Left lobe of liver (tissue), 2 donors: ENCODE measurements at places on chromosomes 4 and X. TPM values are rescaled to one million over a fixed set of nuclear protein-coding genes. Genes with fewer than 3 reads are reported as not detected.

Gene LRIT3
- total RNA-seq, result 0.08 TPM

DNA sequence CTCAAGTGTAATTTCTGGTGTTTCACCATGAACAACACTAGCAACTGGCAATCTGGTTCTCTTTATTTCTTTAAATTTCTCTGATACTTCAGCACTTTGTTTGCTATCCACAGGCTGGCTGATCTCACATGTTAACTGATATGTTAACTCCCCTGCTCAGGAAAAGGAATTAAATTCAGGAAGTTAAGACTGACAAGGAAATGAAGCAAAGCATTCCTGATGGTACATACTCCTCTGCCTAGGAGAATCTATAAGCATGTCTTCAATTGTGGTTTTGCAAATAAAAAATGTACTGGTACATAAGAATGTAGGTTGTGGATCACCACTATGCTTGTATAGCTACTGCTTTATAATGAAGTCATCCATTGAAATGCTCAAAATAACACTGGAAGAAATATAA is 1119.2 kb upstream of the INTU start:
- DNase-seq, result no peak

DNA sequence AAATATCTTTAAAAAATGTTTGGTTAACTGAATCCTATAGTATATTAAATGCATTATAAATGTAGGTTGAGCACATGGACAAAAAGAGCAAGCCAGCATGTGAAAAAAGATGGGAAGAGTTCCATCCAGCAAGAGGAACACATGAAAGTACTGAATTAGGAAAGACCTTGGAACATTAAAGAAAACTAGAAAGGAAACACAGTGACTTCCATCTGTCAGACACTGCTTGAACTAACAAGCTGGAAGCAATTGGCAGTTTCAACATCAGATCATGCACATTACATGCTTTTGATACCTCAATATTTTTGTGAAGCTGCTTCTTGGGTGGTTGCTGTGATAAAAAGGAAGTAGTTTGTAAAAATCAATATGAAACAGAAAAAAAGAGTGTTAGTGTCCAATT is 626.8 kb upstream of the GNPDA2 start:
- DNase-seq, result no peak

- no peak for DNase-seq
Measured at GRCh38 chr4:168647646-168648375, 151.0 kb downstream of the PALLD start.

GRCh38 chr4:5827108-5828004 is 65.5 kb downstream of the CRMP1 start:
- DNase-seq, result no peak

DNA sequence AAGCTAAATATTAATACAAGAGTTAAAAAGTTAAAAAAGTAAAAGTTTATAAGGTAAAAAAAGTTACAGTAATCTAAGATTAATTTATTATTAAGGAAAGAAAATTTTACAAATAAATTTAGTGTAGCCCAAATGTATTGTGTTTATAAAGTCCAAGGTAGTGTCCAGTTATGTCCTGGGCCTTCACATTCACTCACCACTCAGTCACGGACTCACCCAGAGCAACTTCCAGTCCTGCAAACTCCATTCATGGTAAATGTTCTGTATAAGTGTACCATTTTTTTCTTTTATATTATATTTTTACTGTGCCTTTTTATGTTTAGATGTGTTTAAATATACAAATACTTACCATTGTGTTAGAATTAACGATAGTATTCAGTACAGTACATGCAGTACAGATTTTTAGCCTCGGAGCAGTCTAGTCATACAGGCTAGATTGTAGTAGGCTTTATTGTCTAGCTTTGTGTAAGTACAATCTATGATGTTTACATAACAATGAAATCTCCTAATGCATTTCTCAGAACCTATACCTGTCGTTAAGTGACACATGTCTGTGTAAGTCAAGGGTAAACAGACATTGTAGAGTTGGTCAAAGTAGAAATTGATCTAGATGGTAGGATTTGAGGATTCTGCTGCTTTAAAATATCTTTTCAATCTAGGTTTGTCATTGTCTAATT is 197.7 kb downstream of the GC start:
- DNase-seq, result no peak
